ENCODE measurements at places on chromosomes 1 and 21.

GRCh38 chr1:180563026-180563827, 4.5 kb downstream of the OVAAL start:
- no peak for DNase-seq

DNA sequence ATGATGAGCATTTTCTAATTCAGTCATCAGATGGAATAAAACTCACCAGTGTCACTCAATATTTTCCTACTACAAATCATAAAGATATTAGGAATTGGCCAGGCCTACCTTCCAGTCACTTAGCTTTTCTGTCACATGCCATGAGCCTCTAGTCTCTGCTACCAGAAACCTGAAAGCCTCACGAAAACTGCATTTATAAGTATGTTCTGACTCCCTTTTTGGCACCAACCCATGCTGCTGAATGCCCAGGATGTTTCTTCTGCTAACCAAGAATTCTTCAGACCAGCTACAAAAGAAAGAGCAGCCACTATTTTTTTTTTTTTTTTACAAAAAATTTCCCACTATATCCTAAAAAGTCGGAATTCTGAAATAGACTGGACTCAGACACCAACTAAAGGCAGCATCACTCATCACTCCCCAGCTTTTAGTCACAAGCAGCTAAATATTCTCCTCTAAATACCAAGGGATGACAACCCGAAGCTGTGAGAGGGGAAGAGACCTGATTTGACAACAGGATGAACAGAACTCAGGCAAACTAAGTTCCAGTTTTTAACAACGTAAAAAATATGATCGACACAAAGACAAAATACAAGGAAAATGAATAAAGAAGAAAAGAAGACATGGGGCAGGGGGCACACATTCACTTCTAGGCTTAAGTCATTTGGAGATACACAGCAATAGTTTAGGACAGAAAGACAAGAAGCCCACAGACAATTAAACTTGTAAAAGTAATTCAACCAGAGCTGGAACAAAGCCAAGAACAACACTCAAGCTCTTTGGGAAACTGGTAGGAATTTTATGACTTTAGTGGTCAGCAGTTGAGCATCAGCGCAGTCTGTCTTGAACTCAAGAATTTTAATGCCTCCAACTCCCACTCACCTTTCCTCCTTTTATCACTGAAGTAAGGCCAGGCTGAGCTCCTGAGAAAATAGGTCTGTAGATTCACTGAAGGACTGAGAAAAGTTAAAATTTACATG, 1.7 kb downstream of the DCAF8 start:
- DNase-seq: no peak

- DNase-seq: no peak
Measured at GRCh38 chr1:89866568-89866967, 45.7 kb downstream of the LRRC8D start.

DNA sequence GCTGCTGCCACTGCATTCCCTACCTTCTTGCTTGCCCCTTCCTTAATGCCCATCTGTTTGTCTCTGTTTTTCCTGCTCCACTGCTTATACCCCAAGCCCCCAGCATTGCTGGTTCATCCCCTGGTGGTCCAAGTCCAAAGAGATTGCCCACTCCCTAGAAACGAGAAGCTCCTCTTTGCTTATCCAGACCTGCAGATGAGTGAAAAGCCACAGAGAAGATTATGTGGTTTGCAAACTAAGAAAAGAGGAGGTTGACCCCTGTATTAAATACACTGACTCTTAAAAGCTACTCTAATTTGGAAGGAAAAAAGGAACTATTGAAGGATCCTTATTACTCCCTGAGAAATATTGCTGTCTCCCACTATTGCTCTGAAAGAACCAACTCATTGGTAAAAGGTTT, 146.8 kb upstream of the RAB4A start:
- no peak for DNase-seq

DNA sequence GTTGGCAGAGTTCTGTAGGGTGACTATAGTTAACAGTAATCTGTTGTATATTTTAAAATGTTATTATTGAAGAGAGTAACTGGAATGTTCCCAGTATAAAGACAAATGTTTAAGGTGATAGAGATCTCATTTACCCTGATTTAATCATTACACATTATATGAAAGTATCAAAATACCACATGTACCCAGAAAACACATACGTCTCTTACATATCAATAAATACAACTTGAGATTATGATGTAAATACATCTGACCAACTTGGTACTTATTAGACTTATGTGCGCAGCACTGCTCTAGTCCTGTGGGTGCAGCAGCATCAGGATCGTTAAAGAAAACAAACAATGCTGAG, 670 bp upstream of the PARK7 start:
- DNase-seq: no peak

DNA sequence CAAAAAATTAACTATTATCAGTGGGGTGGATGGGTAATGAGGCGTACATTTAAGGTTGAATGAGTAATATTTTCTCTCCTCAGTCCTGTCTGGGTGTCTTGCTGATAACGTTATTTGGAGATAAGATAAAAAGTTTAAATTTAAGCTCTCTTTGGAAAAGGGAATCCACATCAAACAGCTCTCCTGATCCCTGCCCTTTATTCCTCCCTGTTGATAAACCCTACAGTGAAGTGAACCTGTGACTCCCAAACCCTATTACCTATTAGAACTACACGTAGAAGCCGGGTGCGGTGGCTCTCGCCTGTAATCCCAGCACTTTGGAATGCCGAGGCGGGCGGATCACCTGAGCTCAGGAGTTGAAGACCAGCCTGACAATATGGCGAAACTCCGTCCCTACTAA, 9.9 kb upstream of the GPR161 start:
- DNase-seq: no peak

- DNase-seq: no peak
Measured at GRCh38 chr21:42369821-42370220, 3.5 kb upstream of the TFF1 start.

- DNase-seq: no peak
Measured at GRCh38 chr1:116246174-116246573, 126.9 kb upstream of the ATP1A1 start.
